ENCODE measurements at places on chromosomes 11 and 22.
A peak's percentile ranks its signal among the peaks of the same experiment; 100 is the strongest.

DNA sequence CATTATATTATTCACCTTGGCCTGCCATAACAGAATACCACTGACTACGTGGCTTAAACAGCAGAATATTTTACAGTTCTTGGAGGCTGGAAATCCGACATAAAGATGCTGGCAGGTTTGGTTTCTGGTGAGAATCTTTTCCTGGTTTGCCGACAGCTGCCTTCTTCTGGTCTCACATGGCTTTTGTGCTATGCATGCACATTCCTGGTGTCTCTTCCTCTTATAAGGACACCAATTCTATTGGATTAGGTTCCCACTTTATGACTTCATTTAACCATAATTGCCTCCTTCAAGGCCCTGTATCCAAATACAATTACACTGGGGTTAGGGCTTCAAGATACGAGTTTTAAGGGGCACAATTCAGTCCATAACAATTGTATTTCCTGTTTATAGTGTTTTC, 17.1 kb downstream of the RNF214 start:
- no peak for DNase-seq

- no peak for DNase-seq
Observed at GRCh38 chr11:77324508-77324907, 23.0 kb upstream of the GDPD4 start.

DNA sequence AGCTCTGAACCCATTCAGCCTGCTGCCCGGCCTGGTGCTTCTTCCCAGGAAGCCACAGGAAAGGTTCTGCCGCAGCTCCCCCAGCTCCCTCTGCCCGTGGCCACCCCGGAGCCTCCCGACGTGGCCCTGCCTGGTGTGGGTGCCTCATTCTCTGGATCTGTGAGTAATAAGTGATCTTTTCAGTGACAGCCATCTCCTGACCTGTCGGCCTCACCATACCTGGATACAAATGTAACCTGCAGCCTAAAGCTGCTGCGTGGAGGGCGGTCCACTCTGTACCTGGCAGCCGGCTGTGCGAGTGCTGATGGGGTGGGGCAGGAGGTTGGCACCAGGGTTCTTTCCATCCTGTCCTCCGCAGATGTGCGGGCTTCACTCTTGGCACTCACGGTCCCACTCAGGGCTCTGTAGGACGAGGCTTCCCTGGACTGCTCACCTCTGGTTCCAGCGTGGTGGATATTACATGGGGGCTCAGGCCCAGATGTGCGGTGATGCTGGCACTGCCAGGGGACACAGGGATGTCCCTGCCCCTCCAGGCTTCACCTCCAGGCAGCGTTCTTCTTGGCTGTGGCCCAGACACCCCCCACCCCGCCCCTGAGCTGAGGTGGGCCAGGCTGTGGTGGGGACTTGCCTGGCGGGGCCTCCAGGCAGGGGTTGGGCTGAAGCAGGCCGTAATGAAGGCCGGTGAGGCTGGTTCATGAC, 748.5 kb downstream of the BRD1 start:
- no peak for DNase-seq

GRCh38 chr11:86904001-86904400, 51.2 kb downstream of the FZD4 start:
- DNase-seq = no peak

GRCh38 chr11:93783765-93784144, 327 bp upstream of the MED17 start:
- no peak for DNase-seq

- no peak for DNase-seq
Observed at GRCh38 chr22:28440592-28441390, 238.8 kb downstream of the TTC28 start.

DNA sequence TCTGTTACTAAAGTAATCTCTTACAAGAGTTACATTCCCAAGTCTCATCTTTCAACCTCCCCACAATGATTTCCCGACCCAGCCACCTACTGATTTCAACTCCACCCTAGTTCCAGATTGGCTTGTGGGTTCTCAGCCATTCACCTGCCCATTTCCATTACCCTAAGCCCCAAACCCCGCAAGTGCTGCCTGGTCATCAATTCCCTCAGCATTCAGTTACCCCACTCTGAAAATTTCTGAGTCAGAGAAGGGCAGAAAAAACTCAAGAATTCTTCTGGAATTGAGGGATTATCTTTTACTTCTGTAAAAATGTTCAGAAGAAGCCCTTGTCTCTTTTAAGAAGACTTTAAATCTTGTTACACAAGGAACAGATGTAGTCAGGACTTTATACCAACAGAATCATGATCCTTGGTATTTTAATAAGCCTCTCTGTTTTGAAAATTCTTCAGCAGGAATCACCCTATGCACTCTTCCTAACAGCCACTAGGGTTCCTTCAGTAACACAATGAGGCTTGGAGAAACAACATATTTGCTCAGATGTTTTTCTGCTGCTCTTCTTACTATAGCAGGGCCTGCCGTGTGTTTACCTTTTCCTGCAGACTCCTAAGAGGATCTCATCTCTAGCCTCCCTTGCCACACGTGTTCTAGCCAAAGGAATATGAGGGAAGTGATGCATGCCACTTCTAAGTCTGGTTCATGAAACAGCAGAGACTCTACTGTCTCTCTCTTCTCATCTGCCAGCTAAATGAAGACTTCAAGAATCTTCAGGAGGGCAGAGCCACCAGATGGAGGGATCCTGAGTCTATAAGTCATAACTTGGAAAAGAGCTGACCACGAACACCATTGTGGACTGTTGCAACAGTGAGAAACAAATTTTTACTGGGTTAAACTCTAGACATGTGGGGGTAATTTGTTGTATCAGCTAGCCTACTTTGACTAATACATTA, 29.3 kb upstream of the PAMR1 start:
- no peak for DNase-seq

GRCh38 chr11:75565916-75566762, 4.1 kb downstream of the SERPINH1 start:
- no peak for DNase-seq

- no peak for DNase-seq
Observed at GRCh38 chr11:130873761-130874160, 42.5 kb downstream of the SNX19 start.

GRCh38 chr22:49046546-49047361, 780.9 kb downstream of the BRD1 start:
- DNase-seq = no peak

- DNase-seq = no peak
Observed at GRCh38 chr11:119389611-119390254, 8.2 kb upstream of the USP2 start.

GRCh38 chr11:83205608-83206185, 12.2 kb downstream of the ANKRD42 start:
- DNase-seq = no peak

GRCh38 chr22:37525073-37525745, 6.0 kb upstream of the CARD10 start:
- DNase-seq = no peak

DNA sequence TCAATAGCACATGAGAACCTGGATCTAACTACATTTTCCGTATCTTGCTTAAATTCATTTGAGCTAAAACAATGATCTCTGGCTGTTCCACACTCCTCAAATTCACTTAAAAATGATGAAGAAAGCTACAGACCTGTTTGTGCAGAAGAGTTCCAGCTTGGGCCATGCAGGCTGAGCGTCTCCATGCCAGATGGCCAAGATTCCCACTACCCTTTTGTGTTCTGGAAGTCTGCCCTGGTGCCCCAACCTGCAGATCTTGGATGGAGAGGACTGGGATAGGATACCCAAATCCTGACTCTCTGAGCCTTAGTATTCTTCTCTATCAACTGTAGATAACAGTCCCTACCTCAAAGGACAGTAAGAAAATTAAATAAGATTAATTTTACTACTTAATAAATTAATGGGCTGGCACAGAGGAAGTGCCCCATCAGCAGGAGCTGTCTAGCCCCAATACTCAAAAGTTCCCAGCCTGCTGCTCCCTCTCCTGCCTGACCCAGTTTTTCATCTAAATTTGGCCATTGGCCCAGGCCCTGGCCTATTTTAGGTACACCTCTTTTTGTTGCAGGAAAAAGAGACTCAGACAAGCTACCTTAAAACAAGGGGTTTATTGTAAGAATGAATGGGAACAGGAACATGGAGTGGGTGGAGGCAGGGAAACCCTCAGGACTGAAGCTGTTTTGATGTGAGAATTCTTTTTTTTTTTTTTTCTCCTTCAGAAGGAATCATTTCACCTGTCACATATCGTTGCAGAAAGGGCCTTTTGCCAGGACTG, 81.4 kb upstream of the GRK3 start:
- DNase-seq = peak; percentile 58

DNA sequence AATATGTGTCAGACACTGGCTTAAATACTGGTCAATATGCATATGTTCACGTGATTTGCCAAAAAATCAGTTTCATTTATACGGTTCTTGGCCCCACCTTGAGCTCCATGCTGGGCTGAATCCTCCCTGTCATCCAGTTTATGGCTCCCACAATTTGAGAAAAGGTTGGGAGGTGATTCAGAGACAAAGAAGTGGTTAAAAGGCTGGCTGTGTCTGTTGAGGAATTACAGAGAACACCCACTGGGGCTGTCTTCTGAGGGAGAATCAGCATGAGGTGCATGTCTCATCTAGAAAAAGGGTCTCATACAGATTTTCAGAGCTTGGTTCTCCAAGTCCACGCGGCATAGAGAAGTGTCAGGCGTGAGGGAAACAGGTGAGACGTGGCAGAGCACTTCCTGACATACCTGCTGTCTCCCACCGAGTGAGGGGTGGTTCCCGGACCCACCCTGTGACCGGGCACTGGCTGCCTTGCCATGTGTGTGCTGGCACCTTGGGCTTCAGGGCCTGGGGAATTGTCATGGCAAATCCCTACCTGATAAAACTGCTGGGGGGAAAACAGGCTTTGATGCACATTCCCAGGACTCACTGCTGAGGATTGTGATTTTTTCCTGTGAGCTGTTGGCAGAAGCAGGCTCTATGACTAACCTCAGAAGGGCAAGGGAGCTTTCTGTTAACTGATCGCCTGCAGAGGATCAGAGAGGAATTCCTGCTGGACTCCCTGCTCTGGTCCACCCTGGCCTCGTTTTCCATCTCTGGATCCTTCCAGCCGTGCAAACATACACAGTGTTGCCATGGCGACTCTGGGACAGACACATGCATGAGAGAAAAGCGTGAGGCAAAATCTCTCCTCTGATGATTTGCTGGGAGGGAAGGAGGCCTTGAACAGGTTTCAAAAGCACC, 223.6 kb downstream of the ADAMTS15 start:
- no peak for DNase-seq

DNA sequence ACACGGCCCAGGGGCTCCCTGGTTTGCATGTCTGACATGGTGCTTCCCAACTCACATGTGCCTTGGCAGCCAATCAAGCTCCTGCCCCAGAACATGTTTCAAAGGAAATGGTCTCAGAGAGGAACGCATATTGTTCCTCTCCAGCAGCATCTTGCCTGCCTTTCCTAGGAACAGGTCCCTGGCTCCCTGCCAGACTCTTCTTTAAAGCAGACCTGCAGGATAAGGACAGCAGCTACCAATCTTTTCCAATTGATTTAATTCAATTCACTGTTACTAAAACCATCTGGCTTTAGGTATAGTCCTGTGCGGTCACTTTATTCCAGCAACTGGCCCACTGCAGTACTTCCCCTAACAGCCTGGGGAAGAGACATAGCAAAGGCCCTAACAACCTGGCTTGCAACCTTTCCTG, 79.9 kb downstream of the AMBRA1 start:
- DNase-seq = peak; percentile 46

DNA sequence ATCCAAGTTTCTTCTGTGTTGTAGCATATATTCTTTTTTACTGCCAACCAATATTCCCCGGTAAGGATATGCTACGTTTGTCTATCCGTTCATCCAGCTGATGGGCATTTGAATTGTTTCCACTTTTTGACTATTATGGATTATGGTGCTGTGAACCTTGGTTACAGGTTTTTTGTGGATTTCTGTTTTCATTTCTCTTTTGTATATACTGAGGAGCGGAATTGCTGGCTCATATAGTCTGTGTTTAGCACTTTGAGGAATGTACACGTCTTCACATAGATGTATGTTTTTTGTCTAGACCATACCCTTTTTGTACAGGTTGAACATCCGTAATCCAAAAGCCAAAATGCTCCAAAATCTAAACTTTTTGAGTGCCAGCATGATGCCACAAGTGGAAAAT, 23.6 kb downstream of the RCOR2 start:
- no peak for DNase-seq

- DNase-seq = no peak
Observed at GRCh38 chr11:70527429-70528045, 129.2 kb downstream of the CTTN start.

- no peak for DNase-seq
Observed at GRCh38 chr22:19689408-19689807, 24.9 kb upstream of the SEPTIN5 start.

DNA sequence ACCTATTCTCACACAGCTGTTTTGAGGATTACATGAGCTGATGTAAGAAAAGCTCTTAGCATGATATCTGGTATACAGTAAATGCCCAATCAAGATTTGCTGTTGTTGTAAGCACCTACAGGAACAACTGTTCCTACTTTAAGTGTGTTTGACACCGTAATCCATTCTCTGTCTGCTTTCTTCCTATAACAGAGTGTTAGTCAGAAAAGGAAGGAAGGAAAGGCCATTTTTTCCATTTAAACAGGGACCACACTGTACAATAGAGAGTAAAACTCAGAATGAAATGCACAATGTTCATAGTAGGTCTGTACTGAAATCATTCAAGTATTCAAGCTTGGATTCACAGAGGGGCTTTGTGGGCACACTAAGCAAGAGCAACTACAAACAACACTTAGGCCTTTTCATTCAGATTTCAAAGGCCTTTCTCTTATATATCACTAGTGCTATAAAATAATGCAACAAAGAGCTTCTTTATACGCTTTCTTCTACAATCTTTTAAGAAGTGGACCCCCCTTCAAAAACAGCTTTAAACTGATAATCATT, 21.5 kb downstream of the MTCH2 start:
- no peak for DNase-seq

- DNase-seq = no peak
Observed at GRCh38 chr11:63737718-63738117, 30.9 kb downstream of the ZFTA start.

GRCh38 chr11:86500500-86501140, 125.9 kb downstream of the CCDC81 start:
- DNase-seq = no peak

DNA sequence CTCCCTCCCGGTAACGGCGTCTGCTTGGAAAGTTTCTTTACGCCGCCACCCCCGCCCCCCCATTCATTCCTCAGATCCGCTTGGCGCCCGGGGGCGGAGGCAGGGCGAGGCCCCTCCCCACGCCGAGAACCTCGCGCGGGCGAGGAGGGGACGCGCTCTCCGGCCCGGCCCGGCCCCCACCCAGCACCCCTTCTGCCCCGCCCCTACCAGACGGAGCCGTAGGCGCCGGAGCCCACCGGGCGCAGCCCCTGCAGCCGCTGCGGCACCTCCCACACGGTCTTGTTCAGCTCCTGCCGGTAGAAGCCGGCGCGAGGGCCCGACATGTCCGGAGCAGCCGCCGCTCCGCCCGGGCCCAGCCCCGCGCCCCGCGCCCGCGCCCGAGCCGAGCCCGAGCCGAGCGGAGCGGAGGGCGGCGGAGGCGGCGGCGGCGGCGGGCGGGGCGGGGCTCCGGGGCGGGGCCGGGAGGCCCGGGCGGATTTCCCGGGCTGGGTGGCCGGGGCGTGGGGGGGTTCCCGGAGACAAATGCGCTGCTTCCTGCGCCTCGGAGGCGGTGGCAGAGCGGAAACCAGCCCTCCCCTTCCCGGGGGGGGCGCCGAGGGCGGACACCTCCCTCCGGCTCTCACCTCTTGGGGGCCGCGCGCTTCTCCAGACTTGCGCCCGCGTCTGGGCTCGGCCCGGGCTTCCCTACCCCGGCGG, at the start of gene MAPK11:
Gene MAPK11, minus strand, starts transcription at position 411 of the 696 bp plus-strand sequence. Its CDS starts 88 bp downstream, at position 323.
- DNase-seq = no peak

Data from DMS 273 treated with DMSO at 0.1 percent for 48 hours (cell line).